Endodermal cell (in vitro differentiated cells): ENCODE measurements at places on chromosomes 5 and 9. TPM values are rescaled to one million over a fixed set of nuclear protein-coding genes. Genes with fewer than 3 reads are reported as not detected.
A peak's percentile ranks its signal among the peaks of the same experiment; 100 is the strongest.

The RASEF gene
- 1.1 and 1.4 TPM in 2 replicates for total RNA-seq

The NPR3 gene
- total RNA-seq, result 0.11 and 0.20 TPM in 2 replicates

GRCh38 chr5:134101686-134102439, 12.6 kb upstream of the TCF7 start:
- peak; percentile 96 for DNase-seq

DNA sequence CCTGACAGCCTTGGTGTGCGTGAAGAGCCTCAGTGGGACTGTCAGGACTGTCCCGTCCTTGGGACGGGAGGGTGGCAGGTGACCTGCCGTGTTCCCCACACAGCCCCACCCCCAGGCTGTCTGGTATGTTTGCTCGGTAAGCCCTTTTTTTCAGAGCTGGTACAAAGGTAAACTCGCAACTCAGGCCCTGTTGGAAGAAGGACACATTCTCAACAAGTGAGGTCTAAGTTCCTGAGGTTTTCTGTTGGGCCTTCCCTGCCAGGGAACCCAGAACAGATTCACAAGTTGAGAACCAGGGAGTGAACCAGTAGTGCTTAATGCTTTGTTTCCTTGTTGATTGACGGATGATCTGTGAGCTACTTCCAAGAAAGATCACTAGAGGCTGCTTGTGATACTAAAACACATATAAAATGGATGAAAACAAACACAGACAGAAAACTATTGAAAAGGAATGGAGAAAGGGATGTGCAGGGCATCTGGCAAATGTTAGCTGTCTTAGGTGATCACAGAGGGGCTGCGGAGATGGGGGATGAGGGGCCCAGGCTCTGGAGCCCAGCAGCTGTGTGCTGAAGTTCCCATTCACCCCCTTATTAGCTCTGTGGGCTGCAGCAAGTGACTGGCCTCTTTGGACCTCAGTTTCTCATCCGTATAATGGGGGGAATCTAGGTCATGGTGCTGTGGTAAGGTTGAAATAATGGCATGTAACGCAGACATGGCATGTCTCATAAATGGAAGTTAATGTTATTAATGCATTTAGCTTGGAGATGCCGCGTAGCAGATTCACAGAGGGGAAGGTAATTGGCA, 2.7 kb downstream of the NDST1 start:
- DNase-seq, result no peak

DNA sequence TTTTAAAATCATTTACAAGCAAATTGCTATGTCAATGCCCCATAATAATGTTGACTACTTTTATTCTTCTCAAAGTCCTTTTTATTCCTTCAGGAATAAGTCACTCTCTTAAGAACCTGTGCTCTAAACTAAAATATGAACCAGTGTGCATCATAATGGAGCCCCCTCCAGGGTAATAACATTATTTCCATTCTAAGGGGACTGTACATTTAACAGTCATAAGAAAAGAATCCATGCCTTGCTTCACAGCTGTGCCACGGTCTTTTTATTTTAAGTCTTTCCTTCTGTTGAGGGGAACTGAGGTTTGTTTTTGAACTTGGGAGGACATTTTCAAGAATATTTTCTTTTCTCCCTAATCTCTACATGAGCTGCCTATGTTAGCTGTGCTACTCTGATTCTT, 297.6 kb downstream of the MAN2A1 start:
- no peak for DNase-seq

DNA sequence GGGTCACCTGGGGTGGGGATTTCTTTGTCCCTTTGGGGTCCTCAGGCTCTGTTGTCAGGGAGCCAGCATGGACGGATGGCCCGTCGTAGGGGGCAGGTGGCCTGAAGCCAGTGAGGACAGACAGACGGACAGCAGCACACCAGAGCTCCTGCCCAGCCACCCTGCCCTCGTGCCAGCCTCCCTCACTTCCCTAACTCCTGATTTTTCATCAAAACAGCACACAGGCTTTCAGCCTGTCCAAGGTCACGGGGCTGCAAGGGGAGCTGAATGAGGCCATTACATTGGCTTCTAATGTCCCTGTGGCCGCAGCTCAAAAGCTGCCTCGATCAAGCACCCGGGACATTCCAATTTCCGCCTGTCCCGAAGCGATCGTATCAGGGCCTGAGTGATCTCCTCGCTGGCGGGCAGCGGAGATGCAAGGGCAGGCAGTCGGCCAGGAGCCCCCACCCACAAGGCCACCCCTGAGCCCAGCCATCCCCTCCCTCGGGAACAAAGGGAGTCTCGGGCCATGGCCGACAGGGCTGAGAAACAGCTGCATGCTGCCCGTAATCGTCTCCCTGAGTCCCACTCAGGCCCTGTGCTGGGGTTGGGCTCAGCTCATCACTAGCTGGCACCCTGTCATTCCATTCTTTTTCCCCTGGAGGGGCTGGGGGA, 50.5 kb upstream of the RNU6ATAC start:
- DNase-seq, result no peak

DNA sequence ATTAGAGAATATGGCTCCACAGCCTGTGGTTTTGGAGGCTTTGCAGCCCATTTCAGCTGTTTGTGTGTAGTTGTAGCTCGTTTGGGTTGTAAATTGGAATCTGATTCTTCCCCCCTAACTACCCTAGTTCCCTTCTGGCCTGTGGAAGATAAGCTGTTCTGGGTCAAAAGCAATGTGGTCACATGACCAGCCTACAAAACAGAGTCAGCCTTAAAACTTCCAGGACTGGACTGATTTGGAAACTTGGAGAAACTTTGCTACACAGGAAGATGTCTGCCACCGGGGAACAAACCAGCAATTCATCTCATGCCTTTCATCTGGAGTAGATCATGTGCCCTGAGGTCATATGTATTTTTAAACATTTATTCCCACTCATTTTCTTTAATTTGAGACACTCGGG, 83.8 kb downstream of the DAPK1 start:
- no peak for DNase-seq

DNA sequence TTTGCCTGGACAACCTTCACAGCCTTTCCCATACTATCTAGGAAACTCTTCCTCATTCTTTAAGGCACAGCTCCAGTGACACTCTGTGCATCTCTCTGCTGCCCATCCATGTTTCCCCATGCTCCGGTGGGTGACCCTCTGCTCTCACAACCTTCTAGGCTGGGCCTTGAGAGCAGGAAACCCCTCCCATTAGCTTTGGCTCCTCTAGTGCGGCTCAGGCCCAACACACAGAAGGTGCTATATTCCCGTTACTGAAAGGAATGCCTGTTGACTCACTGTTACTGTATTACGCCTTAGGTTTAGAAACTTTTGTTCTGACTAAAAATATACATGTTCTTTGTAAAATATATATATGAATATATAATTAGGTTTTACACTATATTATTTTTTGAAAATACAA, 8.1 kb upstream of the CCL28 start:
- DNase-seq, result peak; percentile 64
